KG1 (cell line): ENCODE measurements at places on chromosomes 1 and 21.
A peak's percentile ranks its signal among the peaks of the same experiment; 100 is the strongest.

GRCh38 chr1:59390307-59390706, 93.4 kb downstream of the FGGY start:
- no peak for DNase-seq

DNA sequence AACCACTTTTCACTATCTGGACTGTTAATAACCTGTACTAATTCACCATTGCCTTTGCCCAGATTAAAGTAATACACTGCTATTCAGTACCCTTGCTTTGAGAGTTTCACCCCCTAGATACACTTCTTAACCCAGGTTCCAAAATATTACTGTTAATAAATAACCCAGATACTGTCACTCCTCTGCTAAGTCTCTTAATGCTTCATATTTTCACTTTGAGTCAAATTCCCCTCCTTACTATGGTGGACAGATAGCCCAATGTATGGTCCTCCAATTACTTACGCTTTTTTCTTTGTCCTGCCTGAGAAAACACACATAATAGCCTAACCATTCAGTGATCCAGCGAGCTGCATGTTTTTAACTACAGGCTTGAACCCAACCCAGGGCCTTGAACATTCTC, 152.5 kb downstream of the NEGR1 start:
- no peak for DNase-seq

- no peak for DNase-seq
Measured at GRCh38 chr1:1796466-1796865, 18.2 kb upstream of the NADK start.

GRCh38 chr21:31124010-31124409, 85.7 kb upstream of the KRTAP19-8 start:
- no peak for DNase-seq

- no peak for DNase-seq
Measured at GRCh38 chr1:177229781-177230180, 59.0 kb downstream of the BRINP2 start.

DNA sequence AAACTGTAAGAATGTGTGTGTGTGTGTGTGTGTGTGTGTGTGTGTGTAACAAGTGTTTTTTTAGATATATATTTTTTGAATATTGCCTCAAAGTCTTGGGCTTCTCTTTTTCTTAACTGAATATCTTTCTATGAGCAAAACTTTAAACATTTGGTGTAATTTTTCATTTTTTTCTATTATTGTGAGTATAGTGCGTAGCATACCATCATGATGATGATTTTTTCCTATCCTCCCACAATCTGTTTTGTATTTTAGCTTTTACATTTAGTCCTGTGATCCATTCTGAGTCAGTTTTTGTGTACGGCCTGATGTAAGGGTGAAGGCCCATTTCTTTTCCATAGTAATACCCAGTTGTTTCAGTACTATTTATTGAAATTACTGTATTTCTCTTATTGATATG, 680.6 kb downstream of the TTLL7 start:
- no peak for DNase-seq

DNA sequence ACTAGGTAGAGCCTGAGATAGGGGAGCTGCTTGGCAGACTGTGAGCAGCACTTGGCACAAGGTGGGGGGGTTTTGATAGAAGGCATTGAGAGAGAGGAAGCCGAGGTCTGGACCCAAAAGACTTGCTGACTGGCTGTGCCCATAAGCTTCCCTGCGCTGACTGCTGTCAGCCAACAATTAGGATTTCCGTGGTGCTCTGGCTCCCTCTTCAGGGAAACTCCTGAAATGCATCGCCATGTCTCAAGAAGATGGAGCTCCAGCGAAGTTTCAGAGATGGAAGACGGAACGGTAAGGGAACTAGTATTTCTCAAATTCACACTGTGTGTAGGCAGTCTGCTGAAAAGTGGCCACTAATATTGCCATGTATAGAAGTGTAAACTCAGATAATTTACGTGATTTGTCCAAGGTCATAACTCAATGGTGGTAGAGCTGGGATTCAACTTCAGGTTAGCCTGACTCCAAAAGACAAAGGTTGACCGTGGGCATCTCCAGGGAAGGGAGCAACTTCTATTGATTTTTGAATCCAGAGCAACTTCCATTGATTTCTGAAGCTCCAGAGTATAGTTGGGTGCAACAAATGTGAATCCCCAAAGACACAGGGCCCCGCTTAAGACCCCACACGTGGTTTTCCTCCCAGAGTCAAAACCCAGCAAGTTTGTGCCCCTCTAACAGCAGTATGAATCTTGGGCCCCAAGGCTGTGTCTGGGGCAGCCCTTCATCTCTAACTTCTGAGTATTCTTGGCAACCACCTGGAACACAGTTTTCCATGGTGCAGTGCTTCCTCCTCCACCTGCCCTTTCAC, 44.5 kb upstream of the CRNN start:
- DNase-seq: peak; percentile 73

DNA sequence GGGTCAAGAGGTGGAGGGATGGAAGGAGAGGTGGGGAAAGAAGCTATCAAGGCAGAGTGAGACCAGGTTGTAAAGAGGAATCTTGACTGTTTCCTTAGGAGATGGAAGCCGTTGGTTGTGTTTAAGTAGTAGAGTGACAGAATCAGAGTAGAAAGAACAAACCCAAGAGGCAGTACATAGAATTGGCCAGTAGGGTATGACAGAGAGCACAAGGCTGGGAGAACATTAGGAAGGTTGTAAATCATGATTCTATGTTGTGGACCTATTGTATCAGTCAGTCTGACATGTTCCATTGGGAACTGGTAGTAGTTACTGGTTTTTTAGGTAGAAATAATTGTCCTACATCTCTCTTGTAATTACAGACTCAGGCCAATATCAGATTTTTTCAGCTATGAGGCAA, 486.9 kb upstream of the USP24 start:
- DNase-seq: peak; percentile 1

DNA sequence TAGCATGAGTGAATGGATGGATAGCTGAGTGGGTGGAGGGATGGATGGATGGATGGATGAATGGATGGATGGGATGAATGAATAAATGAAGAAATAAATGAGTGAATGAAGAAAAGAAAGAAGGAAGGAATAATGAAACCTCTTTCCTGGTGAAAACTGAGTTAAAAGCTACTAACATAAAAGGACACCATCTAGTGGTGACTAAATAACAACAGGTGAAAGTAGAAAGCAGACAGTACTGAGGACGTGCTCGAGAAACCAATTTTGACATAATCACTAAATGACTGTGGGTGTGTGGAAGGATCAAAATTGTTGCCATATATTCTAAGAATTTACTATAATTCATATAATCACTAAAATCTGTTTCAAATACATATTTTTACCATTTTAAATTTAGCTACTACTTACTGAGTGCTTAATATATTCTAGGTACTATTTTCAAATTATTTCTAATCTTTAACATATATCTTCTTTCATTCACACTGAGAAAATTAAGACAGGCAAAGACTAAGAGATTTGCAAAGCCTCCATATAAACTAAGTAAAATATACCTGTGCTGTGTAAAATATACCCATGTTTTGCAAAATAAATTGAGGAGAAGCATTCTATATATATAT, 522.9 kb downstream of the LRRIQ3 start:
- peak; percentile 5 for DNase-seq

DNA sequence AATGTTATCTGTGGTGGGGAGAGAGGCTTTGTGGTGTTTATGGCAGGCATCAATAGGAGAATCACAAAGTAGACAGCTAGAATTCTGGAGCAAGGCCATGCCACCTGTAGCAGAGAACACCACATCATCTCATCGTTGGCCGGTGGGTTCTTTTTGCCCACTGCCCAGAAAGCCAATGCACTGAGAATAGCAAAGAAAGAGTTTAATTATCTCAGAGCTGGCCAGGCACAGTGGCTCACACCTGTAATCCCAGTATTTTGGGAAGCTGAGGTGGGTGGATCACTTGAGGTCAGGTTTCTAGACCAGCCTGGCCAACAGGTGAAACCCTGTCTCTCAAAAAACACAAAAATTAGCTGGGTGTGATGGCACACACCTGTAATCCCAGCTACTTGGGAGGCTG, 99.2 kb upstream of the COG2 start:
- no peak for DNase-seq

GRCh38 chr1:17798799-17799382, 43.8 kb downstream of the ACTL8 start:
- no peak for DNase-seq

DNA sequence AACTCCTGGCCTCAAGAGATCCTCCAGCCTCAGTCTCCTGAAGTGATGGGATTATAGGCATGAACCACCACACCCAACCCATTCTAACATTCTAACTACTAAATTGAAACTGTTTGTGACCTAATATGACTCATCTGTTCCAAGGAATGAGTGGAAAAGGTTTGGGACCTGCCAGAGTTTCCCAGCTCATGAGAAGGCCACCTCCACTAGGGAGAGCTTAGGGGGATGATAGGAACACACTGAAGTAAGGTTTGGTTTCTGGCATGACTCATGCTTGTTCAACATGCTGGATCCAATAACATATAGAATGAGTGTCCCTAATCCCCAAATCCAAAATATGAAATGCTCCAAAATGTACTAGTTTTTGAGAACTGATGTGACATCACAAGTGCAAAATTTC, 18.9 kb upstream of the SCAF4 start:
- DNase-seq: no peak

DNA sequence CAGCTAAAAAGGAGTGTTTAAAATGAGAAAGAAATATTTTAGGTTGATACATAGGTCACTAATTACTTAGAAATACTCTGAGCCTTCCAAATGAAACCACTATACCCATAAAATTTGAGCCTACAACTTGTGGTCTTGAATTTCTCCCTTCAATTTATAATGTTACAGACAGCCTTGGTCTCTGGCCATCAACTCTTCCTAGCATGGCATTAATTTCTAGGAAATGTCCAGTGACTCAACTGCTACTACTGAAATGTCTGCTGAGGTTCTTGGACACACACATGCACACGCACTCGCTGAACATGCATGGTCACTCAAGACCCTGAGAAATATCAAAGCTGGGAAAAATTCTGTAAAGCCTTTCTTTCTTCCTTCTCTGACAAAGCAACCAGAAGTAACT, 61.1 kb upstream of the SAMSN1 start:
- DNase-seq: no peak

- peak; percentile 2 for DNase-seq
Measured at GRCh38 chr1:248388426-248388825, 12.9 kb downstream of the OR2T6 start.

GRCh38 chr1:200909757-200910239, 15.1 kb downstream of the INAVA start:
- DNase-seq: no peak

DNA sequence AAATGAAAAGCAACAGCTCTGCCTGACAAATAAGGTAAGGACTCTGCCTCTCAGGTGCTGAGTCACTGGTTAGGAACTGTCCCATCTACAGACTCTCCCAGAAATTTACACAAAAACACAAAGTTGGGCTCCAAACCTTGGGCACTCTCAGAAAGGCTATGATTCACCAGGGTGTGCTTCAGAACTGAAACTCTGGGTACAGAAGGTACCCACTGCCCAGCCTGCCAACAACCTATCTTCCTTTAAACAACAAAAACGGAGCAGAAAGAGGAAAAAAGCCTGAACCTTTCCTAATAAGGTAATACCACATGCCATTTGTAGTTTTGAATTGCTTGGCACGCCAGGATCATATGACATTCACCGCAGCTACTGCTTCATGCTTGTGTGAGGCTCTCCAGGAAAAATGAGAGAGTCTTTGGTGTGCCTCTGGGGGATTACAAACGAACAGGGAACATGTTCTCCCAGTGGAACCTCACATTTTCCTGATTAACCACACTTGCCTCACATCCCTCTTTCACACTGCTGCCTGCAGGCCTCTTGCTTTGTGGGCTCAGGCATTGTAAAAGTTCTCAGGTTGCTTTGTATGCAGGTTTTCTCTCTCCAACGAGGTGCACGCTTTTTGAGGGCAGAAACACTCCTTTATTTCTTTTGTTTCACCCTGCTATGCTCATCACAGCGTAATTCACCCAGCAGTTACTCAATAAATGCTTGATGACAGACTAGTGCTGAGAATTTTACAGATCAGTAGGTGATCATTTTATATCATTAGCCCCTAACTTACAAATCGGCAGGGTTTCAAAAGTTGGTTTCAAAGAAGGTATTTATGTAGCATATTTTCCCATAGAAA, 65.1 kb downstream of the GADD45A start:
- DNase-seq: no peak

DNA sequence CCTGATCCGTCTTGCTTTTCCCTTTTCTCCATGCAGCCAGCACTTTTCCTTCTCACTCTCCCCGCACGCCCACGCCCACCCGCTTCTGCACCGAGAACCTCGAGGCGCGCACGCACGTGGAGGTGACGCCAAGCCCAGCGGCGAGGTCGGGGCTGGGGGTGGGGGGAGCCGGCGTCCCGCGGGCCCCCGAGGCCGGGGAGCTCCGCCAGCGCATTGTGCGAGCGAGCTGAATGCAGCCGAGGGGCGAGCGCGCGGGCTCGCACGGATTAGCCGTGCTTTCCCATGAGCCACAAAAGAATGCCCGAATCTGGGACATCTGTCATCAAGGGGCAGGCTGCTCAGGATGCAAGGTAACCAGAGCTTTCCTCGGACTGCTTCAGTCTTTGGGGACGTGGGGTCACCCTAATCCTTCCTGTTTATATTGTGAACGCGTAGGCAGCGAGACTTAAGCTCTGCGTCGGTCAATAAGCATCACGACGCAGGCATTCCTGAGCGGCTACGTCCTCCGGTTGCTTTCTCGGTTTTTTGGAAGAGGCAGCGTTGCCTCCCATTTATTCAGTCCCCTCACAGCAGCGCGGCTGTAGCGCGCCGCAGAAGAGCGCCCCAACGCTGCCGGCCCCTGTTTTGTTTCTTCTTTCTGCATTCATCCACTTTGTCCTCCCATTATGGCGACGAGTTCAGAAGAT, 67.3 kb upstream of the AKT3 start:
- DNase-seq: no peak

- DNase-seq: no peak
Measured at GRCh38 chr1:55051621-55052020, 12.3 kb downstream of the PCSK9 start.

DNA sequence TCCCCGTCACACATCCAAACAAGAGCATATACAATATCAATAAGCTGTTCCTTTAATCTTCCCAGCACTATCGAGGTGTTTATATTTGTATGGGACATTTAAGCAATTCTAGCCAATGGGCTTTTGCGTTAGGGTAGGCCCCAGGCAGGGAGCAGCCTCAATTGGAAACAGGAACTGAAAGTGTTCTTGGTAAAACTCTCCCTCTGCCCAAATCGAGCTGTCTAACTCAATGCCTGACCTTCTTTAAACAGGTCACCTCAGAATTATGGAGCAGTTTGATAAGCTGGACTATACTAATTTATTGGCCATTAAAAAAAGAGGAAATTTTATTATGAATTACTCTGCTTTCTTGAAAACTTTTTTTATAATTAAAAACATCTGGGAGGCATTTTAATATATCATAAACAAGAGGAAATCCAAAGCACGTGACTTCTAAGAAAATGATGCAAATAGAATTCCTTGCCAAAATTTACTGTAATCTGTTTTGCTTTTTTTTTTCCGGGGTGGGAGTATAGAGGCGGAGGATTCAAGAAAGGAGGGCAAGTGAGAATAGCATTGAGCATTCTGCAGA, 498.1 kb downstream of the LMO4 start:
- DNase-seq: no peak

- DNase-seq: no peak
Measured at GRCh38 chr1:36506276-36506920, 23.7 kb upstream of the CSF3R start.
